CD8-positive, alpha-beta T cell (primary cell): ENCODE measurements at places on chromosomes 6 and 20. TPM values are rescaled to one million over a fixed set of nuclear protein-coding genes. Genes with fewer than 3 reads are reported as not detected.
A peak's percentile ranks its signal among the peaks of the same experiment; 100 is the strongest.

CLIC5 gene
- total RNA-seq = 4.0 TPM

DNA sequence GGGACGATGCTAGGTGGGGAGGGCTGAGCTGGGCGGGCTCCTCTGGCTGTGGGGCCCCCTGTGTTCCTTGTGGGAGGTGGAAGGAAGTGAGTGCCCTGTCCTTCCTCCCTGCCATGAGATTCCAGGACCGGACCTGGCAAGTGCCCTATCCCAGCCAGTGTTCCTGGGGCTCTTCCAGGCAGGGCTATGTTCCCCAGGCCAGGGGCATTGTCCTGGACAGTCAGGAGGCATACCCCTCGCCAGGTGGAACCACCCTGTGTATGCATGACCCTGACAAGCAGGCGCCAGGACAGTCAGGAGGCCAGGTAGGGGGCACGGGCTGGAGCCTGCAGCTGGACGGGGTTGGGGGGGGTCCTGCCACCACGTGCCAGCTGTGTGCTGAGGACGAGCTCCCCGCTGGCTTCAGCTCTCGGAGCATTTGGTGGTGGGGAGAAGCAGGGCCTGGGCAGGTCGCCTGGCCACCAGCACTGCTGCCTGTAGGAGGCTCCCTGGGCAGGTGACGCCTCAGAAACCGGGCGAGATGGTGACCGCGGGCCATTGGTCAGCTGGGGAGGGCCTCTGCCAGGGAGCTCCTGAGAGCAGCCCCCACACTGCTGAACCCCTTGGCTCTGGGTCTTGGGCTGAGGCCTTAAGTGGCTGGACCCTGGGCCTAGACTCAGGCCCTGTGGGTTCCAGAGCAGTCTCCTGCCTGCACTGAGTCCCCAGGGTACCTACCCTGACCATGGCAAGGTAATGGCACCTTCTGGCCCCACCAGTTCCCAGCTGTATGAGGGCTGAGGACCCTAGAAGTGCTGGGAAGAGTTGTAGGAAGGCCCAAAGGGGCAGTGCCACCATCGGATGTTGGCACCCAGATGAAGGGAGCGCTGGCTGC, 694 bp downstream of the SLC17A9 start:
- no peak for DNase-seq

GRCh38 chr6:105802703-105803102, 283.4 kb upstream of the PRDM1 start:
- DNase-seq = no peak

- no peak for DNase-seq
Observed at GRCh38 chr20:49656304-49656703, 57.4 kb downstream of the B4GALT5 start.

DNA sequence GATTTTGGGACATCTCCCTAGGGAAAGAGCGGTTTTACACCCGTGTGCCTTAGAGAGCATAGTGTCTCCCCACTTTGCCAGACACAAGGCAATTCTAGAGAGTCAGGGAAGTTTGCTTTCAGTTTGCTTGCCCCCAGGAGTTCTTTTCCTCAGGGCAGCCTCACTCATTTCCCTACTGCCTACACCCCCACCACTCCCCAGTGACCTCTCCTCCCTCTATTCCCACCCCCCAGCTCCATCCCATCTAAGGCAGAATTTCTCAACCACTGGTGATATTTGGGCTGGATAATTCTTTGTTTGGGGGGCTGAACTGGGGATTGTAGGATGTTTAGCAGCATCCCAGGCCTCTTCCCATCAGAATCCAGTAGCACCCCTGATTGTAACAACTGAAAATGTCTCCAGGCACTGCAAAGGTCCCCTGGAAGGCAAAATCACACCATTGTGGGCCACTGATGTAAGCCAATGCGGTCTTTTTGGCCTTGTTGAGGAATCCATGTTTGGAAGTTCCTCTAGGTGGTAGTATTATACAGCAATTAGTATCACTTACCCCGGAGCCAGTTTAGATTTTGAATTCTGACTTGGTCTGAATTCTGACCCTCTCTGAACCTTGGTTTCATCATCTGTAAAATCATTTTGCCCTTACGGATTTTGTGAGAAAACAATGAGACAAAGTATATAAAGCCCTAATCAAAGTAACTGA, 1.3 kb downstream of the EPPIN start:
- DNase-seq = no peak

SLC35D3 gene
- total RNA-seq = not detected

- no peak for DNase-seq
Observed at GRCh38 chr20:22282696-22283095, 301.7 kb downstream of the FOXA2 start.

DNA sequence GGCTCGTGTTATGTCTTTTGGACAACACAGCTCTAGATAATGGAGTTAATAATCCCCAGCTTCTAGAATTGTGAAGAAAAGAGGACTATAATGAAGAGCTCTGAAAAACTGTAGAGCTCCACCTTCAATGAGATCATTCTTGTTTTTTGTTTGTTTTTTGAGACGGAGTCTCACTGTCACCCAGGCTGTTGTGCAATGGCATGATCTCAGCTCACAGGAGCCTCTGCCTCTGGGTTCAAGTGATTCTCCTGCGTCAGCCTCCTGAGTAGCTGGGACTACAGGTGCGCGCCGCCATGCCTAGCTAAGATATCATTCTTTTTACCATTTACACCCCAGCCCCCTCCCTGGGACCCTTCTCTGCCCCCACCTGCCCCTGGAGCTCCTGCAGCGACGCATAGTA, 36.6 kb downstream of the ERGIC3 start:
- DNase-seq = no peak

GRCh38 chr6:75331151-75331550, 46.6 kb upstream of the TMEM30A start:
- no peak for DNase-seq

GRCh38 chr20:5835321-5835821, 85.2 kb downstream of the SHLD1 start:
- peak; percentile 25 for DNase-seq

SLC52A3 gene
- not detected for total RNA-seq

DNA sequence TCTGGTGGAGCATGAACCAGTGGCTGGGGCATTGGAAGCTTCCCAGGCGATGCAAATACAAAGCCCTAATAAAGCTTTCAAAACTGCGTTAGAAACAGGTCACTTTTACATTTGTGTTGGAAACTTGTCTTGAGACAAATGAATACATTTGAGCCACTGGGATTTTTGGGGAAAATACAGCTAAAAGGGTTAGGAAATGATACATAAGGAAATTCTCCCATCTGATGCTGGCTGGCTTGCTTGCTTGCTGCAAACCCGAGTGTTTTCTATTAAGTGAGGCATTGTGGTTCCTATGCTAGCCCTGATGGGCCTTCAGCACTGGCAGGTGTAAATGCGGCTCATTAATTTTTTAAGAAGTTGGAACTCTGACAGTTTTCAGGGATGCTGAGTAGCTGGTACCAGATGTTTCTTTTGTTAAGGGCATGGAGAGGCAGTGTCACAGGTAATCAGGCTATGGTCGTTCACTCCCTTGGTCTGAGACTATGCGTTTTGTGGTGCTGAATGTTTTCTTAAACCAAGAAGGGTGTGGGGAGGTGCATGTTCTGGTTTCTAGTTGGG, 35.2 kb downstream of the RREB1 start:
- no peak for DNase-seq

DNA sequence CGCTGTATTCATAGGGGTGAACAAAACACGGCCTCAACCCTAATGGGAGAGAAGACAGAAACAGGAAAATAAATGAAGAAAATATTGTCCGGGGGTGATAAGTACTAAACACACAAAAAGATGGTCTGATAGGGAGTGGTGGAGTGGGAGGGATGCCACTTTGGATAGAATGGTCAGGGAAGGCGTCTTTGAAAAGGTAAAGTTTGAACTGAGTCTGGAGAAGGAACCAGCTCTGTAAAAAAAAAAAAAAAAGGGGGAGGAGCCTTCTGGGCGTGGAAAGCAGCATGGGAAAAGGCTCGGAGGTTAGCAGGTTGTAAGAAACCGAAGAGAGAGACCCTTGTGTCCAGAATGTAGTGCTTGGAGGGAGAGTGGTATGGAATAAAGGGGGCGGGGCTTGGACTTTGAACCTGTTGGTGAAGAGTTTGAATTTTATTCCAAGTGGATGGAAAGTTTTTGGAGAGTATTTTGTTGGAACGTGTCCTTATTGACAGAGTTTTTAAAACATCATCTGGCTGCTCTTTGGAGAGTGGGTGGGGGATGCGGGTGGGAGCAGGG, 1.8 kb downstream of the CHMP4B start:
- peak; percentile 11 for DNase-seq

GRCh38 chr6:49913636-49914375, 47.5 kb upstream of the CRISP1 start:
- no peak for DNase-seq

DNA sequence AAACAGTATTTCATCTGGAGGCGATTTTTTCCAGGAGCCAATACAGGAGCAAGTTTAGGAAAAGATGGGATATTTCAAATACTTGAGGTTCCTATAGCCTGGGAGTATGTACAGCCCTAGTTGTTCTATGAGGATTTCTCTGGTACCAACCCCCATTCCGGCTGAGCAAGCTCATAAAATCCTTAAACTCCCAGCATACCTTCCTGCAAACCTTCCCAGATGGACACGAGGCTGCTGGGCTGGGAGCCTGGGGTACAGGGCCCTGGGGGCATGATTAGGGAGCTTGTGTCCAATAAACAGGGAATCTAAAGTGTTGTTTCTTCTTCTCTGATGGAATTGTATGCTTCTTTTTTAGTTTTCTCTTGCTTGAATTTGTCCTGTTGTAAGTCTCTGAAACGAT, 1.5 kb downstream of the PRRC2A start:
- DNase-seq = no peak

- no peak for DNase-seq
Observed at GRCh38 chr6:11798538-11798937, 19.9 kb upstream of the ADTRP start.

LAMP5 gene
- not detected for total RNA-seq

GRCh38 chr6:111625461-111626391, 20.0 kb upstream of the TRAF3IP2 start:
- DNase-seq = no peak

GRCh38 chr6:14732844-14733757, 512.8 kb upstream of the JARID2 start:
- peak; percentile 27 for DNase-seq

- DNase-seq = no peak
Observed at GRCh38 chr6:19587238-19587942, 249.8 kb upstream of the ID4 start.

GRCh38 chr20:24798930-24799705, 150.0 kb upstream of the CST7 start:
- DNase-seq = no peak

DNA sequence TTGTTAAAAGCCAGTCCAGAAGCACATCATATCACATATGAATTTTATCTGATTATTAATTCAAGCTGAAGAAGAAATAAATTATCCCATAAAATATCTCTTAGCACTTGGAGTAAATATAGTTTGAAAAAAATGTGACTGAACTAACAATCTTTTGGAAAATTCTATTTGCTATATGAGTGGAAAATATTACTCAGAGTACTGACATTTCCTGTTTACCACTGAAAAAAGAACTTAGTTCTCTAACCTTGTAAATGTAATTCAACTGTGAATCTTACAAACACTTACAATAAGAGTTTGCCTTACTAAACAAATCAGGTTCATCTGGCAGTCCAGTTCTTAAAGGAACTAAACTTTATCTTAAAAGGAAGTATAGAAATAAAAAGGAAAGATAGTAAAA, 44.2 kb downstream of the MOXD1 start:
- no peak for DNase-seq

DNA sequence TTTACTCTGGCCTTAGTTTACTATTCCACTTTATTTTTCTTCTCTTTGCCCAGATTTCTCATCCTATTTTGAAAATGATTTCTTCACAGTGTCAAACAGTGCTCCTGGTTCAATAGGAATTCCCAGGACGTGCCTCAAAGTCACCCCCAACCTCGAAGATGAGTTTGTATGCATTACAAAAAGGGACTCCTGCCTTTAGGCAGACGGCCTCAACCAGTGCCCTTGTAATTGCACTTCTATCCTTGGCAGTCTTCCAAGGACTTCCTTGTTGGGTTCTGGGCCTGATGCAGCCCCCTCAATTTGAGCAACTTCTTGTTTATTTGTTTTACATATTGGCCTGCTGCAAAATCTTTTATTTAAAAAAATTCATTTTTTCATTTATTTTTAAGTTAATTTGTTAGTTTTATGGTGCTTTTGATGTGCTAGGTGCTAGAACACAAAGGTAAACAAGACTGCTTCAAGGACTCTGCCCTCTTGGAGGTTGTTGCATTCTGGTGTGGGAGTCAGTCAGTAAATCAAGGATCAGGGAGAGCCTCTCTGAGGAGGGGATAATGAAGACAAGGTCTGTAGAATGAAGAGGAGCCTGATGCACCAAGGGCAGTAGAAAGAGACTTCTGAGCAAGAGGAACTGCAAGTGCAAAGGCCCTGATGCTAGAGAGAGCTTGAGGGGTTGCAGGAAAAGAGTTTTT, 181.5 kb upstream of the LAMP5 start:
- DNase-seq = no peak

- DNase-seq = no peak
Observed at GRCh38 chr6:159959165-159959975, 9.5 kb upstream of the IGF2R start.

DNA sequence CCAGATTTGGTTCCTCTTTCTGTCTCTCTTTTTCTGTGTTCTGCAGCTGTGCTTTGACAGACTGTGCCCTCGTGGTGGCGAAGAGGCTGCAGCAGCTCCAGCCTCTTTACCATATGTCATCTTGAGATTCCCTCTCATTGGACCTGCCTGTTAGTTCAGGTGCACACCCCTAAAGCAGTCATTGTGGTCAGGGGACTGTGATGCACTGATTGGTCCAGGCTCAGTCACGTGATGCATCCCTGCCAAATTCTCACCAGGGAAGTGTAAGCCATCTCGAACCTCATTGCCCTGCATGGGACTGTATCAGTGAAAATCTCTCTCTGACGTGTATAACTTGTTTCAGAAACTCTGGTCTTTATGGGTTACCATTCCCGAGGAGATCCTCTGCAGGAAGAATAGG, 160.3 kb downstream of the EYA2 start:
- DNase-seq = no peak

GRCh38 chr6:151544453-151544852, 50.6 kb downstream of the CCDC170 start:
- DNase-seq = no peak

BPI gene
- total RNA-seq = not detected

HAO1 gene
- not detected for total RNA-seq

GRCh38 chr6:14784596-14785492, 461.0 kb upstream of the JARID2 start:
- DNase-seq = peak; percentile 23

GRCh38 chr6:97440590-97441176, 157.7 kb upstream of the MMS22L start:
- no peak for DNase-seq

PLCB1 gene
- total RNA-seq = 5.0 TPM

FAM162B gene
- not detected for total RNA-seq

PDYN gene
- total RNA-seq = not detected
